Ovary (tissue), 10 donors: ENCODE measurements at places on chromosomes 5 and 9.

GRCh38 chr5:7246287-7246686, 149.7 kb upstream of the ADCY2 start:
- DNase-seq = no peak
- H3K4me1 ChIP-seq = no peaks in the 10 kb centered on the region
- no peak overlapping the region for H3K27ac ChIP-seq
- no peaks in the 10 kb centered on the region for H3K36me3 ChIP-seq
- H3K27me3 ChIP-seq = no peaks in the 10 kb centered on the region

DNA sequence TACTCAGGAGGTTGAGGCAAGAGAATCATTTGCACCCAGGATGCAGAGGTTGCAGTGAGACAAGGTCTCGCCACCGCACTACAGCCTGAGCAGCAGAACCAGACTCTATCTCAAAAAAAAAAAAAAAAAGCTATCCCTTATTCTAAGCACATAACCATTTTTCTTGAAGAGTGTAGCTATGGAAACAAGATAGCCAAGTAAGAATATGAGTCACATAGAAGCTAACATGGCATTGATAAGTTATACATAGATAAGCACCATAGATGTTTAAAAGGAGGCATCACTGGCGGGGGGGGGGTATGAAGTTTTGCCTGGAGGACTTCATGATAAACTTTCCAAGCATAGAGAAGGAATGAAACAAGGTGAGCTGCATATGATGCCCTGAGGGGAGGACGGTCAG, 26.0 kb downstream of the CHSY3 start:
- no peak overlapping the region for H3K27ac ChIP-seq
- no peaks in the 10 kb centered on the region for H3K27me3 ChIP-seq
- H3K4me1 ChIP-seq = no peaks in the 10 kb centered on the region
- H3K4me3 ChIP-seq = no peak overlapping the region
- DNase-seq = no peak

DNA sequence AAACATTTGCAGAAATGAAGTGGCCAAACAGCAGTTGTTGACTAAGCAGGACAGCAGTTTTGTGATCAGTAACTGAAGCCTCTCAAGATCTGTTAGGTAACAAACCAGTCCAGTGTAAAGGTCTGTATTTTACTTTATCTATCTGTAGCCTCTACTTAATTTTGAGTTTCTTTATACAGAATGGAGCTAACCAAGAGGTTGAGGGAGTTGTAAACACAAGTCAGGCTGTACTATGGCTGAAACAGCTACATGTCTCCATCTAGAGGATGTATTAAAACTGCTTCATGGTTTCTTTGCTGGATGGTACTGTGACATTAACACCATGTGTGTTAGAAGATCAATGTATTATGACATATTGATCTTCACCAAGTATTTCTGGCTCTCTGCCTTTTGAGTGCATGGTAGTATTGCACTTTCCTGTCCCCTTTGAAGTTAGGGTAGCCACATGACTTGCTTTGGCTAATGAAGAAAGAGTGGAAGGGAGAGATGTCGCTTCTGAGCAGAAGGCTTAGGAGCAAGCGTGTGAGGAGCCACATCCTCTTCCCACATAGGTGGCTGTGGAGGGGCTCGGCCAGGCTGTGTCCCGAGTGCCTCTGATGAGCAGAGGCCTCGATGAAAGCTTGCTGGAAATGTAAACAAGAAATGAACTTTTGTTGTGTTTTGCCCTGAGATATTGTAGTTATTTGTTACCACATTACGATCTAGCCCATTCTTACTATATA, 105.6 kb upstream of the PCA3 start:
- H3K4me1 ChIP-seq = no peaks in the 10 kb centered on the region
- no peak for DNase-seq
- no peak overlapping the region for H3K27ac ChIP-seq
- H3K4me3 ChIP-seq = no peak overlapping the region

GRCh38 chr5:132496191-132496630, 5.6 kb upstream of the IRF1 start:
- H3K36me3 ChIP-seq = no peaks in the 10 kb centered on the region
- peak overlapping the region; percentile 70 for H3K4me3 ChIP-seq
- DNase-seq = peak; percentile 90
- H3K27me3 ChIP-seq = no peaks in the 10 kb centered on the region

DNA sequence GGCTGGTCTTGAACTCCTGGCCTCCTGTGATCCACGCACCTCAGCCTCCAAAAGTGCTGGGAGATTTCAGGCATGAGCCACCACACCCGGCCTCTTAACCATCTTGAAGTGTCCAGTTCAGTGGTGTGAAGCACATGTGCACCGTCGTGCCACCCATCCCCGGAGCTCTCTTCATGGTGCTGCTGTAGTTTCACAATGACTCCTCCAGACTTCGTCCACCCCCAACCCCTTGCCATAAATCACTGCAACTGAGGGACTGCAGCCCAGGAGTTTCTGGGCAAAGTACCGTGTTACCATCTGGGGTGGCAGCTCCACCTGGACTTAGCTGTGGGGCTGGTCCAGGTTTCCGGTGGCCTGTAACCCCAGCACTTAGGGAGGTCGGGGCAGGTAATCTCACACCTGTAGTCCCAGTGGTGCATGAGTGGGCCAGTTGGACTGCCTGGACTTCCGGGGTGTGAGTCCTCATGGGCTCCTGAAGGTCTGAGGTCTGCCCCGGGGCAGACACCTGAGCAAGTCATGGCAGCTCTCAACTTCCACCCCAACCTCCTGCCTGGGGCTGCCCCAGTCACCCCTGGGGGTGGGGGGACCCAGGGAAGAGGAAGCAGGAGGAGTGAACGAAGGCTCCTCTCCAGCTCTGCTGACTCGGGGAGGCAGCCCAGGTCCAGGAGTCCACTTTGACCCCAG, 6.6 kb upstream of the N4BP3 start:
- H3K4me1 ChIP-seq = no peaks in the 10 kb centered on the region
- no peak overlapping the region for H3K4me3 ChIP-seq
- no peaks in the 10 kb centered on the region for H3K36me3 ChIP-seq
- no peaks in the 10 kb centered on the region for H3K27me3 ChIP-seq

DNA sequence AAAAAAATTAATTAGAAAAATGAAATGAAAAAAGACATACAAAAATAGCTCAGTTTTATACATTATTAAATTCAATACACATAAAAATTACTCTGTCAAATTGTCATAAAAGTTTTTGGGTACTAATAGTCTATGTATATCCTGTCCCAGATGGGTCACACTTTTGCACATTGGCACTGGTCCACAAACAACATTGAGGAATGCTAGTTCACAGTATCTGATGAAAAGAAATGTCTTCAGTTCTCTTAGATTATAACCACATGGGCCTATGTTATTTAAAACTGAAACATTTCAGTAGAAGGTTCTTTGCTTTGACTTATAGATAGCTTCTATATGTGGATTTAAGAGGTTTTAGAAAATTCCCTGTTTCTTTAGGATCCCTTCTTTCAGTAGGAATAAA, 39.8 kb downstream of the LNPEP start:
- DNase-seq = no peak
- no peaks in the 10 kb centered on the region for H3K27me3 ChIP-seq
- no peak overlapping the region for H3K27ac ChIP-seq

GRCh38 chr9:14023285-14023684, 290.7 kb downstream of the NFIB start:
- no peak for DNase-seq
- H3K36me3 ChIP-seq = no peaks in the 10 kb centered on the region
- no peak overlapping the region for H3K27ac ChIP-seq
- H3K27me3 ChIP-seq = no peaks in the 10 kb centered on the region
- H3K4me1 ChIP-seq = peaks cover 3% of the 10 kb centered on the region

DNA sequence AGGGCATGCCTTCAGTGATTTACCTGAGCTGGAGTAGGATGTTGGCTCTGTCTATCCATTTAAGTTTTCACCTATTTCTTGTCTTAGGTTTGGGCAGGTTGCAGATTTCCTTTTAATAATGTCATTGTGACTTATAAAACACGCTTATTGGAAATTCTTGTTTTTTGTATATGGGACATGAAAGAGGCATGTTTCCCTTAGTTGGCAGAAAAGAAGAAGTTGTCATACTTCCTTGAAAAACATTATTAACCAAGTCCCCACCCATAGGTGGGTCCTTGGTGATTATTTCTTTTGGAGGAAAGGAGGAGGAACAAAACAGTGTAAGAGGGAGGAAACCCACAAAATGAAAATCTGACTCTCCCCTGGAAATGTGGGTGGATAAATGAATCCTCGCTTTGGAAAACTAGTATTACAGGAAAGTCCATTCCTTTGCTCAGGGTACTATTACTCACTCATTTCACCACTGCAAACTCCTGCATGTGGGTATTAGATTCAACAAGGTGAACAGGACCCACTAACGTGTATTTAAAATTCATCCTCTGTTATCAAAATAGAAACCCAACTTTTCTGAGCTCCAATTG, 9.3 kb downstream of the CER1 start:
- DNase-seq = no peak
- no peaks in the 10 kb centered on the region for H3K36me3 ChIP-seq
- no peak overlapping the region for H3K4me3 ChIP-seq
- H3K27me3 ChIP-seq = no peaks in the 10 kb centered on the region
- H3K27ac ChIP-seq = no peak overlapping the region

GRCh38 chr5:72587661-72588308, 80.6 kb upstream of the ZNF366 start:
- no peak overlapping the region for H3K4me3 ChIP-seq
- DNase-seq = no peak
- H3K4me1 ChIP-seq = peaks cover 4% of the 10 kb centered on the region
- no peaks in the 10 kb centered on the region for H3K36me3 ChIP-seq
- no peaks in the 10 kb centered on the region for H3K27me3 ChIP-seq
